ENCODE measurements at places on chromosomes 6 and 20.
A peak's percentile ranks its signal among the peaks of the same experiment; 100 is the strongest.

DNA sequence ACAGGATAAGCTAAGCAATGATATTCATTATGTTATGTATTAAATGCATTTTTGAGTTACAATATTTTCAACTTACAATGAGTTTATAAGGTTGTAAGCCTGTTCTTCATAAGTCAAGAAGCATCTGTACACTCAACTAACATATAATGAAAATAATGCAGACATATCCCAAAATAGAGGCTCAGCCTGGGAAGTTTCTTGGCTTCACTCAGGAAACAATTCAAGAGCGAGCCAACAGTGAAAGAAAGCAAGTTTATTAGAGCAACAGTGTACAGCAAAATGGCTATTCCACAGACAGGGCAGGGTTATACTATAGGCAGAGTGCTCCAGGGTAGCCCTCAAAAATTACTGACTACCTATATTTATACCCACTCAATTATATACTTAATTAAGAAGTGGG lies 1581.8 kb downstream of the HACE1 start:
- DNase-seq = no peak

GRCh38 chr20:6265204-6265904 lies 142.5 kb upstream of the FERMT1 start:
- no peak for DNase-seq

- DNase-seq = peak; percentile 73
Measured at GRCh38 chr20:64036346-64037198, 590 bp downstream of the C20orf204 start.

DNA sequence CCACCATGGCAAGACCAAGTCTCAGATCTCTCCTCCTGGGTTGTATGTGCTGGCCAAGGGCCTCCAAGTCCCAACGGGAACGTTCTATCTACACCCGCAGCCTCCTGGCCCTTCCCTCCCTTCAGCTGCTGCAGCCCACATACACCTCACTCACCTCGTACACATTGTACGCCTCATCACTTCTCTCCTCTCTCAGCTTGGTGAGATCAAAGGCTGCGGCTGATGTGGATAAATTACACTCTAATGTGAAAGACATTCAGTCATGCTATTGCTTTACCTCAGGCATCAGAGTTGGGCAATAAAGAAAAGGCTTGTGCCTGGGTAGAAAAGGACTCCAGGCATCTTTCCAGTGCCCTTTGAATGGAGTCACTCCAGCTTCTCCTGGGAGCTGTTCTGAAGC lies 135.3 kb upstream of the FOXQ1 start:
- DNase-seq = no peak

GRCh38 chr20:6051505-6051904 lies 2.4 kb downstream of the LRRN4 start:
- no peak for DNase-seq

DNA sequence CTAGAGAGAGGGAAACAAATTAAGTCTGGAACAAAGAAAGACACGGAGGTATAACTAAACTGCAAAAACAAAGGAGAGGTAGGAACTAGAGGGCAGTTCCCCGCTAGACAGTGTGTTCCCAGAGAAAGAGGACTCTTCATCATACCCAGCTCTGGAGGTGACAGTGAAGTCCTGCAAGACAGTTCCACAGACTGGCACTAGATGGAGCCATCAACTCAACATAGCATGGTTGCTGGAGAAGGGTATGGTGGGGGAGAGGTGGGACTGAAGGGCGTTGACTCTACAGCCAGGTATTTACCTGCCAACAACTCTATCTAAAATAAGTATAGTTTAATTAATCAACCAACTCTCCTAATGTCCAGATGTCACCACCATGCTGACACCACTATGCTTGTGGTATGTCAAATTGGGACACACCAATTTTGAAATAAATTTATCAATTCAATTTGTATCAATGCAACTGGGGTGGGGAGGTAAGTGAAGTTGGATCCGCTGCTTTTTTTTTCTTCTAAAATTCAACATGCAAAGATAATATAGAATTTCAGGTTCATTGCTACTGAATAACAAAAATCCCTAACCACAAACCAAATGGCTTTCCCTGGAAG lies 9.7 kb downstream of the BACH2 start:
- DNase-seq = no peak

DNA sequence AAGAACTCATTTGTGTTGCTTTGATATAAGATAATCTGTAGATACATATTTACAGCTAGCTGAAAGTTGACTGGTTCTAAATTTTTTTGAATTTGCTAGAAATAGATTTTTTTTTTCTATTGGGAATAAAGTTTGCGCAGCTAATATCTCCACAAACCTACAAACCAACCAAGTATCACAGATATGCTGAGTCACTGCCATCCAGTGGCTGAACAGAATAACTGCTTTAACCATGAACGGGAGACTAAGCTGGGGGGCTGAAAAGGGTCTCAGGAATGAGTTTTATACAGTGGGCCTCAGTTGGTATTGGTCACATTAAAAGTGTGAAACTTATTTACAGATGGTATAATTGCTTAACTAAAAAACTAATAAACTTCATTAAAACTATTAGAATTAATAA lies 326.7 kb upstream of the CNR1 start:
- no peak for DNase-seq
